ENCODE measurements at places on chromosomes 11 and 22. TPM values are rescaled to one million over a fixed set of nuclear protein-coding genes. Genes with fewer than 3 reads are reported as not detected.

ANGPTL5 gene
- total RNA-seq, result not detected

LMNTD2 gene
- 4.8 TPM for total RNA-seq

HOATZ gene
- total RNA-seq, result not detected

RTN3 gene
- total RNA-seq, result 72.7 TPM

CCDC157 gene
- total RNA-seq, result 3.5 TPM

C11orf16 gene
- not detected for total RNA-seq

TSSK2 gene
- not detected for total RNA-seq

DKK3 gene
- total RNA-seq, result not detected

EHF gene
- total RNA-seq, result not detected

FGF19 gene
- not detected for total RNA-seq

POTEH gene
- not detected for total RNA-seq

SLC22A8 gene
- total RNA-seq, result not detected

BAIAP2L2 gene
- total RNA-seq, result 0.50 TPM

GRCh38 chr11:86245369-86246292 is 1.1 kb downstream of the EED start:
- peak; percentile 29 for DNase-seq

DNA sequence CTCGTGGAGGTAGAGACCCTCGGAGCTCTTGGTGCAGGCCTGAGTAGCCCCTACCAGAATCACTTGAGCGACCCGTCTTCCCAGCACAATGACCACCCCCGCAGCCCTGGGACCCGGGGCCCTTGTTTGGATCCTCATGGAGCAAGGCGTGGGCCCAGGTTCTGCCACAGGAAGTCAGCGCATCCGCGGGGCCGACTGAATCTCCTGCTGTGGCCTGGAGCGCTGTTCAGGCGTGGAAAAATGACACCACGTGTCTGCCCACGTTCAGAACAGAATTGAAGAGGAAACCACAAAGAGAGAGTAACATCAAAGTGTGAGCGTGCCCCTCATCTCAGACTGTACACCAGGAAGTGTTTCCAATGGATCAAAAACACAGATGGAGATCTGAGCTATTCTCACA is 1479.2 kb downstream of the TBC1D22A start:
- no peak for DNase-seq

- no peak for DNase-seq
These were observed 45.3 kb upstream of the ACCSL start for GRCh38 chr11:44002191-44003093.

GRCh38 chr22:39679652-39680051 is 109.1 kb downstream of the CACNA1I start:
- DNase-seq, result no peak

DNA sequence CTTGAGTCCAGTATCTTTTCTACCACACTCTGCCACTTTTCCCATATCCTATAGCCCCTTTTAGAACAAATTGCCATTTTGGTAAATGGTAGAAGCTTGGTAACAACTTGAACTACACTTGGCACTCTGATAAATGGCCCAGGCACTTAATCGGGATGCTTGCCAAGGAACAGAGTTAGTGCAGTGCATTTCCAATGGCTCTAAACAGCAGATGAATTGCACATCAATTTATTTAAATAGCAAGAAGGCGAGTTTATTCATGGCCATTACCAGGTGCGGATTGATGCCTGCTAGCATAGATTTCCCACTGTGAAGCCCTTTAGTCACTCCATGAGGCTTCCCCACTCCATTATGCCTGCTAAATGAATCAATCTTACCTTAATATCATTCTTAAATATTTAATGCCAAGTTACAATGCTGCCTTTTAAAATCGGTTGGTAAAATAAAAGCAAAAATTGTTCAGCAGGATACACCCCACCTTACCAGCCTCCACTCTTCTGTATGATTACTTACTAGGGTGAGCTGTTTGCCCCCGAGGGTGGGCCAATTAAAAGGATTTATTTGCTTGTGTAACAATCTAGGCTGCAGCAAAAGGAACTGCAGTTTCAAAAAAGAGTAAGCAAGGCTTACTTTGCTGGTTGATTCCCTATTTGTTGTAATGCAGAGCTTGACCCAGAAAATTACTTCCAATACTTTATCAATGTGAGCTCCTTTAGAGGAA is 136.0 kb upstream of the ARHGAP42 start:
- DNase-seq, result no peak

DNA sequence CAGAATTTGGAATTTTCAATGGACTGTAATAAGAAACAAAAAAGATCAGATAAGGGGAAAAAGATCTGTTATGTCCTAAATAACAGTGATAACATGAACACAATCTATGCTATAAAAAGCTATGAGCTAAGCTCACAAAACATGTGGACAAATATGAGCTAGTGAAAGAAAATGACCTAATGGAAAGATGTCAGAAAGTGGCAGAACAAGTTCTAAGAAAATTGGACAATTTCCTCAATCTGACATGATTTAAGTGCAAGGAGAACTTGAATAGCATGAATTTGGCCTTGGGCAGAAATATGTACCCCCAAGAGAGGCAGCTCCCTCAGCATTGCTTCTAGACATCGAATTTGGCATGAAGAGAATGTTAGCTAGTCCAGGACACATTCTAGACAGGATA is 212.0 kb upstream of the PGR start:
- no peak for DNase-seq

GRCh38 chr11:120608760-120609211 is 97.2 kb downstream of the GRIK4 start:
- no peak for DNase-seq

GRCh38 chr11:45809456-45810395 is 4.8 kb downstream of the SLC35C1 start:
- DNase-seq, result no peak

- DNase-seq, result peak; percentile 48
These were observed at the start of gene MTFP1 for GRCh38 chr22:30425616-30426387. Gene MTFP1 (plus strand): TSS chr22:30425768. CDS start chr22:30425880, 112 bp downstream.

DNA sequence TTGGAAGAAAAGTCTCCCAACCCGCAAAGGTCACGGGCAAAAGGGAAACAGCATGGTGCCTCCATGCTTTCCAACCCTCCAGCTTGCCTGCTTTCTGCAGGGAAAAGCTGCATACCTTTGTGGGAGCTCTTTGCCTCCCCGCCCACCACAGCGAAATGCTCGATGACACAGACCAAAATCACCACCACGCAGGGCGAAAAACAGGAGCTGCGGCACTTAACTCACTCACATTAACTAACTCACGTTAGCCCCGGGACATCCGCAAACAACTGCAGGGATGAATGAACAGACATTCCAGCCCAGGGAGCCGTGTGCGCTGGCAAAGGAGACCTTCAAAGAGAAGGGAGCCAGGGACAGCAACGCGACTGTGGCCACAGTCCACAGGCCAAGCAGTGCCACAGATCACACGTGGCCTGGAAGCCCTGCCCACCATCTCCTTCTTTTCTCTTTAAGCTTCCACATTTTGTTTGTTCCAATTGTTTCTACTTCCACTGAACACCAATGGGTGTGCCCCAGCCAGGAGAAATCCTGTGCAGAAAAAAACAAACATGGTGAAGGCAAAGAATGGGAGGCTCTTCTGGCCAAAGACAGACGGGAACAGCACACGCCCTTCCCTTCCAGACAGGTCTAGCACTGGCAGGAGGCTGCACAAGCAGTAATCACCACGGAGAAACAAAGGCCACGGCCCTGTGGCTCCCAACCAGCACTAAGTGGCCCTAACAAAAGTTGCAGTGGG is 39.3 kb downstream of the DUSP8 start:
- no peak for DNase-seq

- no peak for DNase-seq
These were observed 57.7 kb downstream of the TEAD1 start for GRCh38 chr11:12731841-12732336.

- no peak for DNase-seq
These were observed 85.7 kb downstream of the IGLL5 start for GRCh38 chr22:22973336-22973735.

DNA sequence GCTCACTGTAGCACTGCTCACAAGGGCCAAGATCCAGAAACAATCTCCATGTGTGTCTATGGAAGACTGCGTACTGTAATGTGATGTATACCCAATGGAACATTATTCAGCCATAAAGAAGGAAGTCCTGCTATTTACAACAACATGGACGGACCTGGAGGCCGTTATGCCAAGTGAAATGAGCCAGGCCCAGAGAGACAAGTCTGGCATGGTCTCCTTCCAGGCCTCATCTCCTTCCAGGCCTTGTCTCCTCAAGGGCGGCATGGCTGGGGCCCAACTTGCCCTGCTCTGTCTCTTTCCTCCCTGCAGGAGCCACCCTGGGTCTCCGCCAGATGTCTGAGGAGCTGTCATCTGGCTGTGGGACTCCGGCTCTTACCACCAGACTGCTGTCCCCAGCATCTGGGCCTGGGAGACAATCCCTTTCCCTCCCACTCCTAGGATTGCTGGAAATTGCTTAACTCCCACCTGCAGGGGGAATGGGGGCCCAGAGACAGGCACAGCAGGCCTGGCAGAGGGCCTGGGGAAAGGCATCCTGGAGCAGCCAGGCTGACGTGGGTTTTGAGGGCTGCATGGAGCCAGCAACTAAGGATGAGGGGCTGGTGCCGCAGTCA is 1326.6 kb downstream of the TBC1D22A start:
- DNase-seq, result no peak

DNA sequence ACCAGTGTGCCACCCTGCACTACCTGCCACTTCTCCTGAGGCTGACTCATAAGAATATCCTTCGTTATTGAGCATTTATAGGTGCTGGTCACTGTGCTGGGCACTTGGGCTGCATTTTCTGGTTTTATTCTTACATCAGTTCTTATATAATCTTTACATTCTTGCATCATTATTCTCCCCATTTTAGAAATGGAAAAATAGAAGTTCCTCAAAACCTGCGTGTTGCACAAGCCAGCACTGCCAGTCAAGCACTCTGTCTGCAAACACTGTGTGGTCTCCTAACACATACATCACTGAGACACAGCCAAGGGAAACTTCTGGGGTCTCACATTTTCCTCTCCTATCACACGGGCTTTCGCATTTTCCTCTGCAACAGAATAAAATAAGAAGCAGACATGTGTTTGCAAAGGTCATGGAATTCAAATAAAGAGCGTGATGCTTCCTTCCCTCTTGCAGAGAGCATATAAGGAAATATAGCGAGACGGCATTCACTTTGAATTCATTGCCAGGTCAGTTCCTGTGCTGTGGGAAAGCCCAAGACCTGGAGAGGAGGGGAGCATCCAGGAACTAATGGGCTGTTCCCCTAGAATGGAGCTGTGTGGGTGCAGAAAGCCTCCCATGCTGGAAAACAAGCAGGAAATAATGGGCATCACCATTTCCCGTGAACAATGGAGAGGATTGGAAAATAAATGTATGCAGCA is 73.9 kb upstream of the SEZ6L start:
- no peak for DNase-seq

DNA sequence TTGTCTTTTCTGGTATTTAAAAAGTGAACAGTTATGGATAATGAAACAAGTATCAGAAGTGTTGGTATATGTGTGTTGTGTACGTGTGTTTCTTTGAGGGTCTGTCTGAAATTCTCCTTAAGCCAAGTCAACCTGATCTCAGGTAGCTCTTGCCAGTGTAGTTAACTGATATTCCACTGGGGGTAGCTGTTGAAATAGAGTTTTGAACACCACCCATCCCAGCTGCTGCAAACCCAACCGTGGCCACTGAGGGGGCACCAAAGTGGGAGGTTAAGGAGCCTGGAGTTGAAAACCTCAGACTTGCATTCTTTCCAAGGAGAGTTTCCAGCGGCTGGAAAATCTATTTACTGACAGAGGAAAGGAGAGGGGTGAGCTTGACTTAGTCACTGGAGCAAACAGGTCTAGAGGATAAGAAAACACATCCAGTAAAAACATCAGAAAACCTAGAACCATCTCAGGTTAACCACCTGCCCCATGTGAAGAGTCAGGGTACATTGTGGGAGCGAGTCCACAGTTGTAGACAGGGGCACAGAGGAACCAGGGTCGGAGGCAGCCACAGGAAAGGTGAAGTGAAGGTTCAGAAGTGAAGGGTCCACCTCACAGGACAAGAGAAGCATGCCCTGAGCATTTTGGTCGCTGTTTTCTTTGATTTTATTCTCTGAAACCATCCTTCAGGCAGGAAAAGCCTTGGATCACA is 8.8 kb upstream of the CUL5 start:
- peak; percentile 35 for DNase-seq

- DNase-seq, result no peak
These were observed 58.9 kb downstream of the FBXO7 start for GRCh38 chr22:32533265-32534111.

- no peak for DNase-seq
These were observed 13.4 kb upstream of the TPCN2 start for GRCh38 chr11:69035150-69035945.
